WTC11 (cell line): ENCODE measurements at places on chromosomes 5 and 9.

DNA sequence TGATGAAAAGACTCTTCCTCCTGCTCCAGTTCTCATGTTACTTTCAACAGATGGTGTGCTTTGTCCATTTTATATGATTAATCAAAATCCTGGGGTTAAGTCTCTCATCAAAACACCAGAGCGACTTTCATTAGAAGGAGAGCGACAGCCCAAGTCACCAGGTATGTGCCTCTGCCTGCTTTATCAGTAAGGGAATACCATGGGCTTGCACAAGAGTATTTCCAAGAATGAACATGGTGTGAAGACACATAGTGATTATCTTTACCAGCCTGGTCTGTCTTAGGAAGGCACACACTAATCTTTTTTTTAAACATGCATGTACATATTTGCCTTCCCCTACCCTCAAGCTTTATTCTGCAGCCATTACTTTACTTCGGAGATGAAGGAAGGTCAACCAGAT lies 15.2 kb downstream of the NUP214 start:
- no peak for DNase-seq

DNA sequence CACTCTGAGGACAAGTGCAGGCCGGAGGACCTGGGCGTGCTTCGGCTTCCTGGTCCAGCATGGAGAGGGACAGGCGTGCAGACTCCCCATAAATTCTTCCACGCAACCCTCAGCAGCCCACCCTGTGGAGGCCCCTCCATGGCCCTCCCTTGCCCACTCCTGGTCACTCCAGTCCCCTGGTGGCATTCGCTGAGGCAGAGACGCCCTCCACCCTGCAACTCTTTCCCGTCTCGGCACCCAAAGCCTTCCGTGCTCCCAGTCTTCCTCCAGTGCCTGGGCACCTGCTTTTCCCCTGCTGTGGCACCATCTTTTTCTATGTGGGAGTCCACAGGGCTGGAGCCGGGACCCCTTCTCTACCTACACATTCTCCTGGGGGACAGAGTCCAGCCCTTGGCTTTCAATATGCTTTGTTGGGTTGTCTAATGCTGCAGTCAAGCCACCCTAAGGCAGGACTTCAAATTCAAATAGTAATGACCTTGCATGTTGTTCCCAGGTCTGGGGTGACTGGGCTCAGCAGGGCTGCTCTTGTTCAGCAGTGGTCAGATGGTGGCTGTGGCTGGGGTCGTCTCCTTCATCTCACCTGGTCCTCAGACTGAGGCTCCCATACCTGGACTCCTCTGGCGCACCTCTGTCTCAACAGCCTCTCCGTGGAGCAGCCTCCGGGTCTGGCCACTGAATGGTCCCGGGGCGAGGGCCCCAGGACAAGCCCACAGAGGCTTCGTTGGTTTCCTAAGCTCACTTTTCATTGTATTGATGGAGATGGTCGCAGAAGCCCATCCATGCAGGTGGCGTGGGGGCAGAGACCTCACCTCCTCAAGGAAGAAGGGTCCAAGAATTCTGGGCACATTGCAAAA lies 15.2 kb downstream of the MRPL36 start:
- no peak for DNase-seq

DNA sequence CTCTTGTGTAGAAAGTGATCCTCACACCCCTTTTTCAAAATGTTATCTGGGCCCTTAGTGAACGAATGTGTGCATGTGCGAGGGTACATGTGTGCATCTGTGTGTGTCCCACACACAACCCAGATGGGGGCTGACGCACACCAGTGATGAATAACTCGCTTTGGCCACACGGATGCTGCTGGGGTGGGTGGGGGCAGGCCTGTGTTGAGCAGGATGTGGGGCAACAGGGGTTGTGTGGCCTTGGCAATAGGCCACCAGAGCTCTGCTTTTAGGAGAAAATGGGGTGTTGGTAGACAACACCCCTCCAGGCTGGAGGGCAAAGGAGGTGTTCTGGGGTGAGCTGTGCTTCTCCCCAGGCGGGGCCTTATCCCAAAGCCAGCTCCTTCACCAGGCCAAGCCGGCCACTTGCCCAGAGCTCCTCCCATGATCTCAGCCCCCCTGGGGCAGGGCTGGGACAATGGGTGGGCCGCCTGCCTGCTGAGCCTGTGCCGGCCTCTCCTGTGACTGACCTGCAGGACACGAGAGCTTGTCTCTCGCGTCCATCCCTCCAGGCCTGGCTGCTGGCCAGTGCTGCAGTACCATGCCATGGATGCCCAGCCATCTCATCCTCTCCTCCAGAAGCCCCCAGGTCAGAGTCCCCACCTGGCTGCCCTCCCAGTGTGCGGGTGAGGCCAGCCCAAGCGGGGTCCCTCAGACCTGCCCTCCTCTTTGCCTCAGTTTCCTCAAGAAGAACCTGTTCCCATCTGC lies 1.7 kb downstream of the DBN1 start:
- no peak for DNase-seq

DNA sequence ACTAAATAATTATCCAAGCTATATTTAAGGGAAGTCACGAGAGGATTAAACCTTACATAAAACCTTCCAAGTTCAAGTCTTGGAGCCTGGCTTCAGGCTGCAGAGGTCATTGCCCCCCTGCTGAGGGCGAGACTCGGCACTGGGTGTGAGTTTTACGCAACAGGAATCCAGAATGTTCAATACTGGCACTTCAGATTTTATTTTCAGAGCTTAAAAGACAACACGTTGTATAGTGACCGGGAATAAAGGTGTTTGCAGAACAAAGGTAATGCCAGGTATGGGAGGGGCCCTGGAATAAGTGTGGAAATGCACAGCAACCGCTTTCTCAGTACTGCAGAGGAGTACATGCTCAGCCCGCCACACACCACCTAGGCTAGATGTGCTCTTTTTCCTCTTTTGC lies 207.0 kb downstream of the GAPVD1 start:
- no peak for DNase-seq

GRCh38 chr5:115544043-115544435 lies 536 bp downstream of the FEM1C start:
- no peak for DNase-seq
